Bronchus fibroblast of lung (primary cell): ENCODE measurements at places on chromosomes 6 and 20. TPM values are rescaled to one million over a fixed set of nuclear protein-coding genes. Genes with fewer than 3 reads are reported as not detected.

GLO1 gene
- total RNA-seq = 210 and 245 TPM in 2 replicates

HLA-DRB1 gene
- not detected in 2 replicates for total RNA-seq

NKX2-2 gene
- not detected in 2 replicates for total RNA-seq

RBPJL gene
- not detected in 2 replicates for total RNA-seq

TTLL9 gene
- not detected in 2 replicates for total RNA-seq
